CD4-positive, alpha-beta T cell treated with Interferon gamma for 1 hour (primary cell): ENCODE measurements at places on chromosomes 1 and 21.

- no peak for DNase-seq
Observed at GRCh38 chr1:226602186-226603021, 53.8 kb downstream of the STUM start.

- DNase-seq, result no peak
Observed at GRCh38 chr1:31776516-31776915, 12.4 kb upstream of the ADGRB2 start.

DNA sequence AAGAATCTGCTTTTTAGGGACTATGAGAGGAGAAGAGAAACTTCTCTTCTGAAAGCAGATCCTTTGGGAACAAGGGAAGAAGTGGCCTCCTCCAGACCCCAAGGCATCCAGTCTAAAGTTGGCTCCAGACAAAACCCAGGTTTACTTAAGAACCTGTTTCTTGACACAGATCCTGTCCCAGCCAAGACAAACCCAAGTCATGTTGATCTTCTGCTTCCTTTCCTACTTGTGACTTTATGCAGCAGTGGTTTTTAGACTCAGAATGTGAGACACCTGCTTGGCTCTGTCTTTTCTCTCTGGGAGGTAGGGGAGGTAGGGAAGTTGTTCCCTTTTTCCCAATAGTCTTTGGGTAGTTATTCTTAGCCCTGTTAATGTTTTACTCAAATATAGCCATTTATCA is 38.3 kb downstream of the ELAPOR1 start:
- no peak for DNase-seq

GRCh38 chr1:53328009-53328461 is at the start of gene LRP8:
TSS of gene LRP8 (minus strand) at chr1:53328070. CDS start at chr1:53327912, 158 bp downstream.
- peak; percentile 71 for DNase-seq

DNA sequence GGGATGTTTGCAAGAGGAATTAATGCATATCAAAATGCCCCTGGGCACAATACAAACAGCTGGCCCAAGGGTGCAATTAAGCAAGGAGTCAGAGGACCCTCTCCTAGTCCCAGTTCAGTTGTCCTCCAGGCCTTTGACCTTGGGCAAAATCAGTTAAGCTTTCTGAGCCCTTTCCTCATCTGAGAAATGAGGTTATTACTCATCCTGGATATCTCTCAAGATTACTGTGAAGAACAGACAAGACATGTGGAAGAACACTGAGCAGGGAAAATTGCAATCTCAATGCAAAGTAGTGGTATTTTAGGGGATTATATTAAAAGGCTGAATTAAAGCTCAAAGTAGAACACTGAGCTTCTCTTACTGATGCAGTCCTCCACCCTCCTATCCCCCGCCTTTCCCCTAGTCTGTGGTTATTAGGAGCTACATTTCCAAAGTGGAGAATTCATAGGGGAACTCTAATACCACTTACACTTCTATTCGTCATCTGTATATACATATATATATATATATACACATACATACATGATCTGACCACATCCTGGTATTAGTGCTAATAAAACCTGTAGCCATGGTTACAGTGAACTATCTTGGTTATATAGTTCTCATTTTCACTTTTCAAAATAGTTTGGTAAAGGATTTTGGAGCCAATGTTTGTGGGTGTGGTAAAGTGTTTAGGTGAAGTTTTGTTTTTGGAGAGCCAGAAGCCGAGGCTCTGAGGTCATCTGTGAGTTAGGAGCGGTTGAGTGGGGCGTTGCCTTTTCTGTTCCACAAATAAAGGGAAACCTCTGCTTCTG is 18.1 kb downstream of the KIAA0040 start:
- DNase-seq, result no peak

DNA sequence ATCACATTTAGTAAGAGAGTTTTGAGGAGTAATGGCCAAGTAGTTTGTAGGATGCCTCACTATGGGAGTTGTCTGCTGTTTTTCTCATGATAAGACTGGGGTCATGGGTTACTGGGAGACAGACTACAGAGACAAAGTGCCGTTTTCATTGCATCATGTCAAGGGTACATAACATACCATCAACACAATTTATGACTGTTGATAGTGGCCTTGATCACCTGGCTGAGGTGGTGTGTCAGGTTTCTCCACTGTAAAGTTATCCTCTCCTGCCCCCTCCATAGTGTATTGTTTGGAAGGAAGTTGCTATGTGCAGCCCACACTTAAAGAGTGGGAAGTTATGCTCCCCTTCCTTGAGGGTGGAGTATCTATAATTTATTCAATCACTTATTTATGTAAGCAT is 263.5 kb upstream of the POU3F1 start:
- DNase-seq, result no peak

- no peak for DNase-seq
Observed at GRCh38 chr1:223708001-223708359, 4.4 kb upstream of the CAPN2 start.

DNA sequence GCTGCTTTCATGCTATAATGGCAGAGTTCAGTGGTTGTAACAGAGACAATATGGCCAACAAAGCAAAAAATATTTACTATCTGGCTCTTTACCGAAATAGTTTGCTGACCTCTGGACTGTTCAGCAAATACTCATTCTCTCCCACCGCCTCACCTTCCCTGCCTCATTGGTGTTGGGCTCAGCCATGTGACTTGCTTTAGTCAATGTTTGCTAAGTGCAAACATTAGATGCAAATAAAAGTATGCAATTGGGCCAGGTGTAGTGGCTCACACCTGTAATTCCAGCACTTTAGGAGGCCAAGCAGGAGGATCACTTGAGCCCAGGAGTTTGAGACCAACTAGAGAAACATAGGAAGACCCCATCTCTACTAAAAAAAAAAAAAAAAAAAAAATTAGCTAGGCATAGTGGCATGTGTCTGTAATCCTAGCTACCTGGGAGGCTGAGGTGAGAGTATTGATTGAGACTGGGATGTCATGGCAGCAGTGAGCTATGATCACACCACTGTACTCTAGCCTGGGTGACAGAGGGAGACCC is 55.1 kb downstream of the RPL5 start:
- DNase-seq, result no peak

GRCh38 chr1:231679109-231679508 is 52.5 kb downstream of the DISC1 start:
- no peak for DNase-seq

DNA sequence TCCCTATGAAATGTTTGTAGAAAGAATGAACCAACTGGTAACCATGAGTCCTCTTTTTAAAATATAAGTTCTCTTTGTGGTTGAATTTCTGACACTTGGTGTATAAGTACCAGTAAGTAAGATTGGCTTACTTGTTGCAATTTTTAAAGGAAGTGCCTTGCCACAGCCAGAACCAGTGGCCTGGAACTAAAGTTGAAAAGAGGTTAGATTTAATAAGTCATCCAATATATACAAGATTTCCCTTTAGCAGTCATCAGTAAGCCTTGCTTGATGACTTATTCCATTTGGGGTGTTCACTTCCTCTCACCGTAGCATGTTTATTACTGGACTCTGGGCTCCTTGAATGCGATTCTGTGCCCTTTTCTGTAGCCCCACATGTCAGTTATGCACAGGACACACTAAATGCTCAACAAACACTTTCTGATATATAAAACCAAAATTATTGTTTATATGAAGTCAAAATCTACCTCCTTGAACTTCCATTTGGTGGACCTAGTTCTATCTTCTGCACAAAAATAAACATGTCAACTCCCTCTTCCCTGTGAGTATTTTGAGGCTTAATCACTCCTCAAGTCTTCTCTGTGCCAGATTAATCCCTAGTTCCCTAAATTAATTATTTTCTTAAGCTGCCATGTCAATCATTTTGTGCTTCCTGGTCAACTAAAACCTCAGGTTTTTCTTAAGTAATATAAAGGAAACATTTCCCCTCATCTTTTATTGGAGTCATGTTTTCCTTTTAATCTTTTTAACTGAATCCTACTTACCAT is 218.1 kb downstream of the ST6GALNAC3 start:
- no peak for DNase-seq

GRCh38 chr1:163709636-163710035 is 387.9 kb downstream of the NUF2 start:
- no peak for DNase-seq

- DNase-seq, result no peak
Observed at GRCh38 chr1:156805766-156806511, 10.7 kb downstream of the SH2D2A start.

- DNase-seq, result no peak
Observed at GRCh38 chr1:147824798-147825197, 64.4 kb upstream of the GJA5 start.

- DNase-seq, result no peak
Observed at GRCh38 chr1:3561702-3562101, 49.6 kb downstream of the MEGF6 start.

GRCh38 chr1:232522189-232522588 is 107.7 kb downstream of the SIPA1L2 start:
- DNase-seq, result no peak

- no peak for DNase-seq
Observed at GRCh38 chr21:29237110-29238052, 61.3 kb upstream of the BACH1 start.

DNA sequence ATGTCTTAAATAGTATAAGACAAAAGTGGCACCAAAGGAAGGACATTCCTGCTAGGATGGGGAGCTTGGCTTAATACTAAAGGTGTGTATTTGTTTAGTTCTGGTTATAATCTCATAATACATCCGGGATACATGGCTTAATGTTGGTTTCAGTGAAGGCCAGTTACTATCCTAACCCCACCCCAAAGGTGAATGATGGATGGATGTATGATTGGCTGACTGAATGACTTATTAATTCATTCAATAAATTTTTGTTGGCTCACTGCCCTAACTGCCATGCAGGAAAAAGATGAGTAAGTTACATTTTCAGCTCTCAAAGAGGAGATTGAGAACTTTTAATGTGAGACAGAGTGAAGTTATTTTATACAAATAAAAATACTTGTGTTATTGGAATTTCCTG is 52.2 kb downstream of the PHACTR4 start:
- DNase-seq, result no peak

GRCh38 chr21:44763451-44764318 is 37.9 kb downstream of the UBE2G2 start:
- no peak for DNase-seq

GRCh38 chr1:92901126-92901525 is 60.1 kb downstream of the DIPK1A start:
- DNase-seq, result no peak

- no peak for DNase-seq
Observed at GRCh38 chr21:20661745-20662422, 336.3 kb upstream of the NCAM2 start.

- no peak for DNase-seq
Observed at GRCh38 chr1:26706315-26706714, 10.5 kb downstream of the ARID1A start.

GRCh38 chr1:94603663-94604062 is 62.1 kb upstream of the F3 start:
- no peak for DNase-seq

DNA sequence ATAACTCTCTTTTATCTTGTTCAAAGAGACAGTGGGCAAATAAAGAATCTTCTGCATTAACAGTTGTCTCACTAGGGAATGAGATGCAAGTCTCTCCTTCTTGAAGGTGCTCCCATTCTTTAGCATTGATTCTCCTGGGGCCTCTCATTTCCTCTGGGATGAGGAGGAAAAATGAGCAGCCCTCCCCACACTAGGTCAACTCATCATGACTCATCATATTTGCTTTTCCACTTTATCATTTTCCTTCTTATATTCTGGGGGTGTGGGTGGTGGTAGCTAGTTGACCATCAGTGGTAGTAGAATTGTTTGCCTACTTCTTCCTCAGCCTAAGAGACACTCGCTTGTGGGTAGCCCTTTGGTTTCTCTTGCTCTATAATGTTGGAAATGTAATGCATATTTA is 182.0 kb upstream of the C1orf87 start:
- no peak for DNase-seq

DNA sequence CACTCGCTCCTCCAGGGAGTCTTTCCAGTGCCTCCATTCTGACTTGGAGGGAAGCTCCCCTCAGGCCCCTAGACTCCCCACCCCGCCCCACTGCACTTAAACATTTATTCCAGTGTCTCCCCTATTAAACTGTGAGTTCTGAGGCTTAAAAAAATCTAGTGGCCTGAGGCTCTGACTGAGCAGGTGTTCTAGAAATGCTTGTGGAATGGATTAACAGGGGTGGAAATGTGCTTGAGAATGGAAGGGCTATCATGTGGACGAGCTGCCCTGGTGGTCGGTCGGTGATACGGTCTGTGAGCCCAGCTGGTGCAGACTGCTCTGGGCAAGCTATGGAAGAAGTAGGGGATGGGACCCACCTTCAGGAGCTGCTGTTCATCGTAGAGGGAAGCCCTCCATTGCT is 130.2 kb downstream of the PEX14 start:
- DNase-seq, result no peak

- no peak for DNase-seq
Observed at GRCh38 chr1:28175955-28176485, 470 bp downstream of the PTAFR start.

- peak; percentile 52 for DNase-seq
Observed at GRCh38 chr1:229664133-229664689, 38.2 kb downstream of the URB2 start.

GRCh38 chr1:226649780-226650179 is 89.3 kb downstream of the ITPKB start:
- peak; percentile 49 for DNase-seq

DNA sequence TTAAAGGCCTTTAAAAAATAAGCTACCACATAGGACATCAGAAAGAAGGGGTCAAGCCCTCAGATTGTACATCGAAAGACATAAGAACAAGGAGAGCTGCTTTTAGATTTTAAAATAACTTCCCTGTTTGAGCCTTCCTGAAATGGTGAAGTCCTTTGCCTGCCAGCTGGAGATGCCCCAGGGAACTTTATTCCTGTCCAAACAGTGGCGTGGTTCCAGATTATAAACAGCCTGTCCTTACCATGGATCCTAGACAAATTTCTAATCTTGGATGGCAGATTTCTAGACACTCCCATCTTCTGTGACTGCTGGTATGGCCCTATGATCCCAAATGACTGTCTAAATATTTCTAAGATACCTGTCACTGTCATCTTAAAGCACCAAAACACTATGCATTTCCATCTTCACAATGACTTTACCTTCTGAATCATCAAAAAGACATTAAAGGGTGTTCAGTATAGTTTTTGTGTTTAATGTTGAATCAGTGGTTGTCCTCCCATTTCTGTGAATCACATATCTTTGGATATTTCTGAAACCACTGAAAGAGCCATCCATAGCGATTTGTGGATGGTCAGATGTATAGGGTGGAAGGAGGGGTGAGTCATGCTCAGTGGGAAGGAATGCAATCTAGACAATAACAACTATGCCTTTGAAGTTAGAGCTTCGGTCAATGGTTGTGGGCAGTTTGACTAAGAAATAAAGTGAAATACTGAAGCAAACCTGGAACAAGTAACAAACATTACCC is 23.2 kb downstream of the ILDR2 start:
- DNase-seq, result no peak

DNA sequence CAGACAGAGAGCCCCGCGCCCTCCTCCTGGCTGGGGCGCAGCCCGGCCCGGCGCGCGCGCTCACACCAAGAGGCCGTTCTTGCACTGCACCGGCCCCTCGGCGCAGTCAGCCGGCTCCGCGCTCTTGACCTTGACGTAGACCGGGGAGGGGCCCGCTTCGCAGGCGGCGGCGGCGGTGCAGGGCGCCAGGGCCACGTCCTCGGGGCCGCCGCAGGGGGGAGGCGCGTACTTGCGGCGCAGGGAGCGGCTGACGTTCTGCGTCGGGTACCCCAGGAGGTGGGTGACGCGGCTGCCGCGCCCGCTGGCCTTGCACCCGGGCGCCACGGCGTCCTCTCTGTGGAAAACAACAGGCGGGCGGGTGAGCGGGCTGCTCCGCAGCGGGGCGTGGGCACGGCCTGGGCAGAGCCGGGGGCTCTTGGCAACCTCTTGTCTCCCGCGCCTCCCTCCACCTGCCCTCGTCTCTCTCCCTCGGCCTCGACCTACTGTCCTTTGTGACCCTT is 7.7 kb downstream of the VSIG8 start:
- peak; percentile 79 for DNase-seq
